ENCODE measurements at places on chromosomes 2 and 18.

- no peak for DNase-seq
These were observed 121.4 kb upstream of the TTC27 start for GRCh38 chr2:32506446-32506845.

DNA sequence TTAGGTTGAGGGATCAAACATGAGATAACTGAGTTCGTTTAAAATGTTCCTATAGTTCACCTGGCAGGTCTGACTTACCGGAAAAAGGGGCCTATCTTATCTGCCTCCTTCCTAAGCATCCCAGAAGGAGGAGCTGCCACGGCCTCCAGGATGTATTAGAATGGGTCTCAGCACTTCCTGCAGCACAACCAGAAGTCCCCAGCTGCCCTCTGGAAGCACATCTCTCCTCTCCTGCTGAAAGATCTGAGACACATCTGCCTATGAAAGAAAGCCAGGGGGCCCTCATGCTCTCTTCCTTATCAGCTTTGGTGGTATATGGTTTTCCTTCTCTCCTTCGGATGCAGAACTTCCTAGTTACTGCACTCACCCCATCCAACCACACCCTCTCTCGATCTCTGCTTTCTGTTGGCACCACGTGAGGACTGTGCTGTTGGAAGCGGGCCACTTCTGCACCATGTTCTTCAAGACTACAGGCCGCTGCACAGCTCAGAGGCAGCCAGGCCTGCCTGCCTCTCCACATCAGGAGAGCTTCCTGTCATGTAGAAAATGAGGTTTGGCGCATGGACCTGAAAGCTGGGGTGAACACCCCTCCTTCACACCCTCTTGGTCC lies 6.5 kb downstream of the IGFBP5 start:
- peak; percentile 35 for DNase-seq

DNA sequence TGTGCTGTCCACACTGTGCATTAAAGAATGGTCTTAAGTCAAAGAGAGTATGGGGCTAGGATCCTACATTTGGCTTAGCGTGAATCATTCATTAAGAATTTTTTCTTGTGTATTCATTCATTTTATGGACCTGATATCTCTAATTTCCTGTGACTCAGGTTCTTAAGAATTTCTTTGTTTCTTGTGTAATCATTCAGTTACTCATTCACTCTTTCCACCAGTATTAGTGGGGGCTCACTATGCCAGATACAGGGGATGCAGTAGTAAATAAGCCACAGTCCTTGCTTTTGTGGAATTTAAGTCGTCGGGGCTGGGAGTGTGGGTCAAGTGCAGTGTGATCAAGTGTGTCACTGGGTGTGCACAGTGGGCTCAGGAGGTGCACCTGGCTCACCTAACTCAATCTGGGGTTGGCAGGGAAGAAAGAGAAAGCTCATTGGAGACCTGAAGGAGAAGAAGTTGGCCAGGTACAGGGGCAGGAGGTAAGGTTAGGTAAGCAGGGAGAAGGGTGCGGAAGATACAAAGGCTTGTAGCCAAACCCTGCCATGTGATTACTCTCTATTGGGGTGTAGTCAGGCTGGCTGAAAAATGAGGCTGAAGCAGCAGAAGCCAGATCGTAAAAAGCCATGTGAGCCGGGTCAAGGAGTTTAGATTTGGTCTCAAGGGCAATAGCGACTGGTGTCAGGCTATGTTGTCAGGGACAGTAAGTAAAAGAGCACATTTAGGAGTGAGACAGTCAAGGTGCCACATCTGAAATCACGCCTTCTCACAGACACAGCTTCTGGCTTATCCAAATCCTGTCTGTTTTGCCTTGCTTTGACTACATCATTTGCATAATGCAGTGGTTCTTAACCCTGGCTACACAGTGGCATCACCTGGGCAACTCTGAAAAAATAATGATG lies 67.2 kb downstream of the KCTD1 start:
- DNase-seq, result no peak

DNA sequence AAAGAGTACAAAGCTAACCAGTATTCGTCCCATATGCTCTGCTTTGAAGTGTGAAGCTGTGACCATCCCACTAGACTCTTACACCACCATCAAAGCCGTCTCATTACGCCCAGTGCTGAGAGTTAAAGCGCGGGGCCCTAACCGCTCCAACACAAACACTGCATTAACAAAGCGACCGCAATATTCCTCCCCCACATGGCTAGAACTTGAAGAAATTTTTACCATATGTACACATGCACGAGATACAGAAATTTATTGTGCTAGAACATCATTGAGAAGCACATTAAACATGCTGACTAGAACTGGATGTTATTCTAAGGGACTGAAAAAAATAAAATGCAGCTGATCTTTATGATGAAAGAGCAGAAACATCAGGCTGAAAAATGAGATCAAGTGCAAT lies 20.5 kb downstream of the FTCDNL1 start:
- DNase-seq, result no peak

- DNase-seq, result no peak
These were observed 265.2 kb upstream of the SPHKAP start for GRCh38 chr2:228446734-228447133.

DNA sequence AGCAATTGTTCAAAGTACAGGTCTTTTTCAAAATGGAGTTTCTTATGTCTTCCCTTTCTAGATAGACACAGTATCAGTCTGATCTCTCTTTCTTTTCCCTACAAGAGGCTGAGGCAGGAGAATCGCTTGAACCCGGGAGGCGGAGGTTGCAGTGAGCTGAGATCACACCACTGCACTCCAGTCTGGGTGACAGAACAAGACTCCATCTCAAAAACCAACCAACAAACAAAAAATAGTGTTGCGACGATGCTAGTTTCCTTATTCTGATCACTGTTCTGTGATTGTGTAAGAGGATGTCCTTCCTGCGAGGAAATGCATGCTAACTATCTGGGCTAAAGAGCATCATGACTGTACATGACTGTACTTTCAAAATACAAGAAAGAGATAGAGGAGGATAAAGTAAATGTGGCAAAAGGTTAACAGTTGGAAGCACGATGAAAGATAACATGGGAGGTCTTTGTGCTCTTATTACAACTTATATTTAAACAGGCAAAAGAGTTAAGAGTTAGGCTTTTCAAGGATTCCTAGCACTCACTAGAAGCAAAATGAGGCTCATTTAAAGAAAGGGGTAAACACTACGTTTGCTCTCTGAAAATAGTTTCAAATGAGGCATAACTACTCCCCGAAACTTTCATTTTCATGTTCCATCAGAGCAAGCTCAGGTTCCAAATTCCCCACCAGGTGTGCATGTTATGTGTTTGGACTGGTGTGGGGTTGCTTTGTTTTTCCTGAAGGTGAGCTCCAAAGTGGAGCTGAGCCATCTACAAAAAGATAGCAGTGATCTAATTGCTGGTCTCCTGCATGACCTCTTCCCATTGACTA lies 23.8 kb downstream of the SOWAHC start:
- no peak for DNase-seq

Data from NCI-H82 (cell line).